Vagina (tissue), 2 donors: ENCODE measurements at places on chromosomes 3 and 15.

DNA sequence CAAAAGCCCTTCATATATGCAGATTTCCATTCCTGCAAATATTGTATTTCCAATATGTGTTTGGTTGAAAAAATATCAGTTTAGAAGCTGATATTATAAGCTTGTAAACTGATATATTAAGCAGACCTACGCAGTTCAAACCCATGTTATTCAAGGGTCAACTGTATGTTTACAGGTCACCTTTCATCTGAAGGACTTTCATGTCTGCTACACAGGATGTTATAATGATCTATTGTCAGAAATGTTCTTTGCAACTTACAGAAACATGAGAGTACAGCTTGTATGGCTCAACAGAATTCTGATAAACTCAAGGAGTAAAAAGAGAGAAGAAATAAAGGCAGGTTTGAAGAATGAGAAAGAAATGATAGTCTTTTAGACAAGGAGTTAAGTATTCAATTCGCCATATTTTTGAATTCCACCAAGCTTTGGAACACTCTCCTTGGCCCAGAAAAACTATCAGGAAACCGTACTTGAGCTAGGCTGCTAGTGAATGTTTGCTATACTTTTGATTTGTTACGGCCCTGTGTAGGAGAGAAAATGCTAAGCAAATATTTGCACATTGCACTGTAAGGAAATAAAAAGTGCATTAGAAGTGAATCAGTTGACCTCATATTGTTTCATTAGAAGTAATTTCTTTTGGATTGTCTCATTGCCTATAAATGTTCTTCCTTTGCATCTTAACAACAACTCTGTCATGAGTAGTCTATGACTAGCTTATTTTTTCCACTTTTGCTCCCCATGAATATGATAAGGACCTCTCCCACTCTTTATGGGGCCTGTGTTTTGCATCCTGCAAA lies 81.2 kb downstream of the NEK11 start:
- DNase-seq: no peak

GRCh38 chr3:105317841-105318240 lies 48.9 kb upstream of the ALCAM start:
- DNase-seq: no peak

- no peak for DNase-seq
Measured at GRCh38 chr3:40745381-40746106, 220.8 kb downstream of the ZNF621 start.

- no peak for DNase-seq
Measured at GRCh38 chr15:59208613-59209249, 2.1 kb downstream of the LDHAL6B start.

- DNase-seq: no peak
Measured at GRCh38 chr3:8480699-8481098, 20.9 kb upstream of the LMCD1 start.

GRCh38 chr15:86018679-86019078 lies 61.0 kb upstream of the AGBL1 start:
- no peak for DNase-seq

DNA sequence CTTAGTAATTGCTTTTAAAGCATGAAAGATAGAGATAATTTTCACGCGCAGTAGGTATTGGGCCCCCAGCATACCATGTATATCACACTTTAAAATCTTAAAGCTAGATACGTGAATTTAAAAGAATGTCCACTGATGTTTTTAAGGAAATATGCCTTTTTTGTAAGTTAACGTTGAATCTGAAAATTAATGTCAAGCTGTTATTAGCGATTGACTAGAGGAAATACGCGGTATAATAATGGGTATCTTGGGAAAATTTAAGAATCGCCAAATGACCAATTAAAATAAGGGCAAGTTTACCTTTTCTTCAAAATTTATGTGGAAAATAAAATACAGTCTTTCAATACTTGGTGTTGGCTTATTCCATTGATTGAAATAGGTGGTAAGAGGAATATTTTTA lies 13.3 kb upstream of the CHD2 start:
- DNase-seq: no peak

DNA sequence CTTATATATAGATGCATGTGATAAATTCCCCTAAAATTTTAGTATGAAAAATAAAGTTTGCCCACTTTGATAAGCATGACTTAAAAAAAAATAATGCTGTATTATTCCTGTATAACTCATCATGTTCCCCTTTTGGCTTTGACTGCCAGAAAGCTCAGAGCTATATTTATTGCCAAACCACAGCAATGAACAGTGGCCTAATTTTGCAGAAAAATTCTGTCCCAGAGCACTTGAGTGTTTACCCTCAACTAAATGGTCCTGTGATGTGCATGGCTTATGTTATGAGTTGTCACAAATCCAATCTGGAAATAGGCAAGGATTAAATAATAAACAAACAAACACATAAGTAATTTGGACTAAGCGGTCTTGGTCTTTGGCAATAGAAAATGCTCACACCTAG lies 276.7 kb downstream of the SLC9A9 start:
- DNase-seq: no peak

GRCh38 chr3:169980055-169980454 lies 13.4 kb downstream of the SEC62 start:
- DNase-seq: no peak

GRCh38 chr3:117977504-117978228 lies 1057.0 kb downstream of the IGSF11 start:
- no peak for DNase-seq

- DNase-seq: no peak
Measured at GRCh38 chr3:184145111-184145524, 10.0 kb downstream of the EIF2B5 start.

GRCh38 chr3:45965653-45966052 lies 22.4 kb downstream of the CXCR6 start:
- DNase-seq: no peak

GRCh38 chr15:52392008-52392687 lies 96.5 kb upstream of the MYO5C start:
- DNase-seq: no peak

DNA sequence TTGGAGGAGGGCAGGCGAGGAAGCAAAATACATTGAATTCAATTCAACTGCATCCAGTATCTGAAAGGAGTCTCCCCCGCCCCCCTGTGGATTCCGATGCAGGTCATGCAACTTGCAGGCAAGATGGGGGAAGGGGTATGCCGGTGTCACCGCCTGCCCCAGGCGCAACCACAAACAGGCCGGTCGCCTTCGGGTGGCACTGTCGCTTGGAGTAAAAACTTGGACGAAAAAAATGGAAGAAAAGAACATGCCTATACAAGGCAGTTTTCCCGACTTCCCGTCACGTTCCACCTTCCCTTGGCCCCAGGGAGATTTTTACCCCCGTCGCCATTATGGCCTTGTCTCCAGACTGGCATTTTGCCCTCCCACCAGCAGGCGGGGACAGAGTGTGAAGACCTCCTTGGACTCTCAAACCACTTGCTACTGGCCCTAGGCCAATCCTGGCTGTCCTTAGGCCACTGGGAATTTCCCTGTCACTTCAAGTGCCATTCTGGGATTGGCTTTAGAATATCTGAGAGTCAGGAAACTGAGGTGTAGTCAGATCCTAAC lies 1.6 kb upstream of the NTRK3 start:
- no peak for DNase-seq

DNA sequence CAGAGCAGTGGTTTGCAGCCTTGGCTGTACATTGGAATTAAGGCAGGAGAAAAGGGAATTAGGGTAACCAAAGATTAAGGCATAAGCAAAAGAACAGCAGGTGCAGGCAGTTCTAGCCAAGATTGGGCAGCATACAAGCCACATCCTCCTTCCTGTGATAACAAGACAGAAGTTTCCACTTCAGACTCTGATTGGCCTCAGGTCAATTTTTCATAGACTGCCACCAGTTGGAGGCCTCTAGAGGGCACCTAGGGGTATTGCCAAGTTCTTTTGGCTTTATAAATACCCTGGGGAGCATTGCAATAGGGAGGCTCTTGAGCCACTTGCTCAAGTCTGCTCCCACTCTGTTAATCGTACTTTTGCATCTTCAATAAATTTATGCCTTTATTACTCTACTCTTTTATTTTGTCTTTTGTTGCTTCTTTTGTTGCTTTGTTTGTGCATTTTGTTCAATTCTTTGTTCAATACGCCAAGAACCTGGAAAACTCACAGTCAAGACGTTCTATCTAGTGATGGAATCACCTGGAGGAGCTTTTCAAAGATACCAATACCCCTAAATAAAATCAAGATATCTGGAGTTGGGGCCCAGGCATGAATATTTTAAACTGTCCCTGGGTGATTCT lies 32.2 kb upstream of the FMN1 start:
- no peak for DNase-seq

GRCh38 chr3:42652611-42653302 lies 740 bp upstream of the ZBTB47 start:
- no peak for DNase-seq

DNA sequence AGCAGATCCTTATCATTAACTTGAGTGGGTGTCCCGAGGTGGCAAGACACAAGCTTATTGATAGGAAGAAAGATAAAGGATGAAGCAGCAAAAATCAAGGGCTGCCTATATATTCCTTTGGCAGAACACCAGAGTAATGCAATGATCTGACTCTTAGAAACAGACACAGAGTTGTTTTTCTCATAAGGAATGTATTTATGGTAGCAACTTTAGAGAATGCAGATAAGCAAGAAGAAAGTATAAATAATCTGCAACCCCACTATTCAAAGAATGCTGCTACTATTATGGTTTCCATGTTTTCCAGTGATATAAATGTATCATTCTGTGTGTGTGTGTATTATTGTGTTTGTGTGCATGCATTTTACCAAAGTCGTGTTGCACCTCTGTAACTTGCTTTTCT lies 208.3 kb downstream of the THSD4 start:
- DNase-seq: no peak

GRCh38 chr3:134190250-134190649 lies 60.4 kb downstream of the RYK start:
- no peak for DNase-seq

DNA sequence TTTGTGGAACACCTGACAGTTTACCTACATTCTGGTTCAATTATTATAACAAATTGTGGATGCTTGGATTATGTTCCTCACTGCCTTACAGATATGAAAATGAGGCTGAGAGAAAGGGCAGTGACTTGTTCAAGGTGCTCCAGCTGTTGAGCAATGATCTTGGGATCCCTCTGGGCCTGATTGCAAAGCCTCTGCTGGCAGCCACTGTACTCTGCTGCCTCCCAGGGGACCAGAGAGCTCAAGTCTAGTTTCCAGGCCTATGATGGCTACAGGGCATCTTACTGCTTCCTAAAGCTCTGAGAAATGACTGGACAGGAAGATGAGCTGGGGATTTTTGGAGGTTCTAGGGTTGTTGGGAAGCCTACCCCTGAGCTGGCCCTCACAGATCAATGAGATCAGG lies 2.3 kb upstream of the SHC4 start:
- no peak for DNase-seq

DNA sequence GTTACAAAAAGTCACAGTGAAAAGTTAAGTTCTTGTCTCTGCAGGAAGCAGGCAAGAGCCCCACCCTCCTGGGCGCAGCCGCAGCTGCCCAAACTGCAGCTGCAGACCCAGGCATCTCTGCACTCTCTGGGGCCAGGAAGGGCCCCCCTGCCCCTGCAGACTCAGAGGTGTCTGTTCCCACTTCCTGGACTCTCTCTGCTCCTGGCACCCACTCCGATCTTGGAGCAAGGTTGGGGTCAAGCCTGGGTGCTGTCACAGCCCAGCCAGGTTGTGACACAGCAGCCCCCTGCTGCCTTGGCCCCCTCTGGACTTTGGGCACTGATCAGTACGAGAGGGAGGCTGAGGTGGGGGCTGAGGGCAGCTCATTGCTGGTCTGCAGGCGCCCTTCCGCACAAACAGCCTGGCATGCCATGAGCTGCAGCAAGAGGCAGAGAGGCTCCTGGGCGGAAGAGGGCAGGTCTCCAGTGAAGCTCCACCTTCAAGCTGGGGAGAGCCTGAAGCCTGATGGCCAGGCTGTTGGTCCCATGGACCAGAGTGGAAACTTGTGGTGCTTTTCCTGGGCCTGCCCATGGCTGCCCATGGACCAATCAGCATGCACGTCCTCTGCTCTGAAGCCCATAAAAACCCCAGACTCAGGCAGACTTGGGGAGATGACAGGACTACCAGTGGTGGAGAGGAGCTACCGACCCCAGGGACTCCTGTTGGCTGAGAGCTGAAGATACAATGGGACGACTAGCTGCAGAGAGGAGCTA lies 42.9 kb upstream of the LRRFIP2 start:
- DNase-seq: no peak
